ENCODE measurements at places on chromosomes 1 and 21.

GRCh38 chr1:239896569-239896968, 195.1 kb upstream of the FMN2 start:
- no peak for DNase-seq

DNA sequence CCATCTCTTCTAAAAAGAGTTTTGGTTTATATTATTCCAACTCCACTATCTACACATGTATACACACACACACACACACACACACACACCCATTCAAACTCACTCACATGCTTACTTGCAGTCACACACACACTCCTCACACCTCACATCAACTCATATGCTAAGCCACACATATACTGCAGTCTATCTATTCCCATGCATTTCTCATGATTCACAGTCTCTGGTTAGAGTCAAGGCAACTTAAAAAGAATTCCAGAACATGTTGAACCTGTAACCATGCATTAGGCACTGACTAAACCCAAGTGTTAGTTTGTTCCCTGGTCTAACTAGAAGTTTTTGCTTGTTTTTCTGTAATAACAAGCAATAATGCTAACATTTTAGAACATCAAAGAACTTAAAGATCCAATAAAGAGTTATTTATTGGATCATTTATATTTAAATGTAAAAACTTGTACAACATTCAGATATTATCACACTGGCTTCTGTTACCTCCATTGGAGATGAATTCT, 931.1 kb downstream of the PLA2G4A start:
- DNase-seq, result no peak

DNA sequence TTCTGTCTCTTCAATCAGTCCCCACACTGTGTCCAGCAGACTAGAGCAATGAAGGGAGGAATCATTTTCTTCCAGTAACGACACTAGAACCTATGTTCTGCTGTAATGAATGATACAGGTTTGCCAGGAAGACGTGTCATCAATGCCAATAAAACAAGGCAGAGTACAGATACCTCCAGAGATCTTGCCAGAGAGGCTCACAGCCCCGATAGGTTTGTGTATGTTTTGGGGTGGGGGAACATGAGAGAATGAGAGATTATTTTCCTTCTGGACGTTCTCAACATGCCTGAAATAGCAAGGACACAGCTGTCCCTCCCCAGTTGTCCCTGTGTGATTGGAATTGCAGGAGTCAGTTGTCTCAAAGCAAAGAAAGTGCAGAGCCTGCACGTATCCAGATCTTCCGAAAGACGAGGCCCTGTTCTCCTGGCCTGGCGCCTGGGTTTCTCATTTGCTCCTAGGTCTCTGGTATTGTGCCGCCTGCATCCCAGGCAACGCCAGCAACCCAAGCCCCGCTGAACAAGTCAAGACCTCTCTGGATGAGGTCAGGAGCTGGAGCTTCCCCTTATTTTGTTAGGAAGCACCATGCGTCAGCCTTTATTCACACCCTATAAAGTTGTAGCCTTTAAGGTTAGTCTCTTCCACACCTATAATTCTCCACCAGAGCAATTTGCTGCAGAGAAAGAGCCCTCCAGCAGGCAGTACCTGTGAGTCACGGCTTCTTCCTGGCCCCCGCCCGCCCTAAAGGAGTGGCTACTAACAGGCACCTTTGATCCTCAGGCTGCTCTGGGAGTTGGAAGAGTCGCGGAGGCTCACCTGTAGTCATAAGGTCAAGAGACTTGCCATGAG, 130.5 kb downstream of the TOMM20 start:
- DNase-seq, result peak; percentile 45

DNA sequence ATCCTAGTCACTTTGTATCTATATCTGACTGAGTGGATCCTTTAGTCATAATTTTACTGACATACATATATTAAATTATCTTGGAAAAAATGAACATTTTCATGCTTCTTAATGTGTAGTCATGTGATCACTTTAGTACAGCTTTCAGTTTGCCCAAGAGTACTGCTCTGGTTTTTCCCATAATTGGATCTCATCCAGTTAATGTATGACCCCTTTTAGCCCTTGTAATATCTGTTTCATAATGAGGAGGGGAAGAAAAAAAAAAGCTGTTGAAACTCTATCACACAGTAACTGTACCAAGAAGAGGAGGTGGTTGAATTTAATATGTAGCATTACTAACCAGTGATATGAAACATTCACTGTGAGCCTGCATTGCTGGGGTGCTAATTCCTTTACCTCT, 328.7 kb downstream of the PTPRC start:
- no peak for DNase-seq

- DNase-seq, result no peak
These were observed 644.6 kb upstream of the TMPRSS15 start for GRCh38 chr21:19048098-19048672.

DNA sequence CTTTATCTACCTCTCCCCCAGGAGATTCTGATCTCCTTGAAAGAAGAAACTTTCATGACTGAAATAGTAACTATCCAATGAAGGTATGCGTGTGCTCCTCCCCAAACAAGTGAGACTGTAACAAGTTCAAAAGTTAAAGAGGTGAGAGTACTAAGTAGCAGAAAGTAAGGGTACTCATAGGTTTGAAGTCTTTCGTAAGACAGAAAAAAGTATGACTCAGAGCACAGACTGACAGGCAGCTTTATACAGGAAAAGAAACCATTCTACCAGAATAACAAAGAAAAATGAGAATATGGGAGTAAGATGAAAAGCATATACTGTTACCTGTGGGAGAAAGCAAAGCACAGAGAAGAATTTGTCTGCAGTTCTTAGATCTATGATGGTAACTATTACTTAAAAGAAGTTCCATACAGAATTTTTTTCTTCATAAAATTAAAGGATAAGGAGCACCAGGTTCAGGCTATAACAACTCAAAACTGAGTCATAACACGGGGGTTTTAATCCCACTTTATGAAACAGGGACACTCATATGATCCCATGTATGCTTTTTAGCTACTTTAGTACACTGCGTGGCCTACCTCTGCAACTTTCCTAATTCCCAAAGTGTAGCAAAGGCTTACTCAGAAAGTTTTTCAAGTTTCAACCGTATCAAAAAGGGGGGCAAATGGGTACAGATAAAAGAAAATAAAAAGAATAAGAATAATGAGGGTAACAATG, 52.0 kb downstream of the FOXJ3 start:
- DNase-seq, result no peak

DNA sequence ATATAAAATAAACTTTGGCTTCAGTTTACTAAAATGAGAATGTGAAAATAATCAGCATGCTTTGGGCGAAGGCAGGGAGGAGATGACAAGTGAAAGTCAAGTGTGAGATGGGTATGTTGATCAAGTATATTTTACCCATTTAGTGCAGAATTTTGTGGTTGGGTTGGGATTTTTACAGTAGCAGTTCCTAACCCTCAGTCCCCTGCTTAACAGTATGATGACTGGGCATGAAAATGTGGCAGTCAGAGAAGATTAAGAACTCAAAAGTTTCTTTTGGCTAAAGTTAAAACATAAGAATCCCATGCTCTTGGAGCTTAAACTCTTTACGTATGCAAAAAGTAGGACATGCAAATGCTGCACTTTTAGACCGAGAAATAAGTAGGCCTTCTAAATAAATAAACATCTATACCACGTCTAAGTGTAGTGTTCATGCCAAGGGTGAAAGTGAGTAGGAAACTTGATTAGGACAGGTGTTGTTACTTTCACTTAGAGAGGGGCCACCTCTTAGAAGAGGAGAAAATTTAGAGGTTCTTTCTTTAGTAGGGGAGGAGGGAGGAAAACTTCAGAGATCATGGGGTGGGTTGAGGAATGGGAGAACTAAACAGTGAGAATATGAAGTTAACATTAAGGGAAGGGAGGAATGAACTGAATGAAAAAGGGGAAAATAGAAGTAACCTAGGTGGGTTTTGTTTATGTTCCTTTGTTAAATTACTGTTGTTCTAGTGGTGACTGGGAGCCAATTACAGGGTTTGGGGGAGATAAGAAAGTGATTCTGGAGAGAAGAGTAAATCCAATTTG, 127.8 kb downstream of the OSBPL9 start:
- no peak for DNase-seq

DNA sequence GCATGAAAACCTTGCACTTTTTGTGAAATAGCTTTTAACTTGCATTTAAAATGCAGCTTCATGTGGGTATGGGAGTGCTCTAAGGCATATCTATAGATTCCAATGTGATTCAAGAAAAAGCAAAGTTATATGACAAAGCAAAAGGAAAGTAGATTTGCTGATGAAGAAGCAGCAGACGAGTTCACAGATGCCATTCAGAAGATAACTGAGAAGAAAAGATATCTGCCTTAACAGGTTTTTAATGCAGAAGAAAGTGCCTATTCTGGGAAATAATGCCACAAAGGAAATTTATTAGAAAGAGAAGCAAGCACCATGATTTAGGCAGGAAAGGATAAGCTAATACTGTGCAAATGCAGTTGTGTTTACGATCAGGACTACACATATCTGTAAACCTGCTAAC, 68.1 kb downstream of the PHTF1 start:
- no peak for DNase-seq

DNA sequence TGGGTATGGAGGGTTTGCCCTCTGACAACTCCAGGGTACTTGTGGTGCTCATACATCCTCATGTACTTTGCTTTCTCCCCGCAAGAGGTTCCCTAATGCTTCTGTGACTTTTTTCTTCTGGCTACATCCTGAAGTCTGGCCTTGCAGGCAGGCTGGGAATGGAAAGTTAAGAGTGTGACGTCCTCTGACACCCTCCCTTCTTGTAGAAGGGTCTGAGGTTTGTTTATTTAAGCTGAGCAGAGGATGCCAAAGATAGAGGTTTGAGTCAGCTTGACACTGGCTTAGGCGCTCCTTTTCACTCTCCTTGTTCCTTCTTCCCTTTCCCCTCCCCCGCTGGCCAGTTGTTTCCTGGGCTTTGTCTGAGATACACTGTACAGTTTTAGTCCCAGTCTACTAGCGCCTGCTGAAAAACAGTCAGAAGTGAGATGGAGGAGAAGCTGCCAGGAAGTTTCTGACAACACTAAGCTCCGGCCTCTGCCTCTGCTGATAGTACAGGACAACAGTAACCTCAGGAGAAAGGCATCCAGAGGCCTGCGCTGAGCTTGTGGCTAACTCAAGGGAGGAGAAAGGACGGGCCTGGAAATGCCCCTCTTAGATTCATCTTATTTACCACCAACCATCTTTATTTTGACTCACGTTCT, at the start of gene MACF1:
MACF1 (plus strand) TSS at position 255 of the 641 bp plus-strand sequence; CDS start at position 583, 328 bp downstream.
- no peak for DNase-seq

DNA sequence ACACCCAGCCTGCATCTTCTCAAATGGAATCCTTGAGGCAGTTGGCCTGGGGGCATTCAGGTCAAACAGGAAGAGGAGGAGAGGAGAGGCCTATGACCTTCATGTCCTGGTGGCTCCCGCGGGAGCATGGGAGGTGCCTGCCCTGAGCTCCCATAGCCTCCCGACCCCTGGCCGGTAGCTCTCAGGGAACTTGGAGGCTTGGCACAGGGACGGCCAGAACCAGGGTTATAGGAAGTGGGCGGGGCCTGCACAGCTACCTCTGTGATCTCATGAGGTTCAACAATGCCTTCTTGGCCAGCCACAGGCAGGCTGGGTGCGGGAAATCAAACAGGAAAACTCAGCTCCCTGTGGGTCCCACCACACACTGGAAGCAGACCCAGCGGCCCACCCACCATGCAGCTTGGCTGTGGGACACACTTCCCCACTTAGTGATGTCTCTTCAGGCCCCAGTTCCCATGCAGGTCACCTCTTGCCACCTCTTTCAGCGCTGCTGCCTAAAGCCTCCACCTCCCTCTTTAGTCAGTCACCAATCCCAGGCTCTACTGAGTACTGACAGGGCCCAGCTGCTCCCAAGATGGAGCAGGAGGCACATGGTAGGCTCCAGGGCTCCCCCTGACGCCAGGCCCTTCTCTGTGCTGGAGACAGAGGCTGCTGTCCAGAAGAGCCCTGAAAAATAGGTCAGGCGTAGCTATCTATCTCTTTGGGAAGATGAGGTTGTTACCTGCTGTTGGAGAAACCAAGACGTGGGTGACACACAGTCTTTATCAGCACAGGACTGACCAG, at the start of gene SLFNL1:
SLFNL1 (minus strand) TSS at position 200 of the 783 bp plus-strand sequence. CDS start 1,065 bp downstream, outside the sequence.
- peak; percentile 40 for DNase-seq

DNA sequence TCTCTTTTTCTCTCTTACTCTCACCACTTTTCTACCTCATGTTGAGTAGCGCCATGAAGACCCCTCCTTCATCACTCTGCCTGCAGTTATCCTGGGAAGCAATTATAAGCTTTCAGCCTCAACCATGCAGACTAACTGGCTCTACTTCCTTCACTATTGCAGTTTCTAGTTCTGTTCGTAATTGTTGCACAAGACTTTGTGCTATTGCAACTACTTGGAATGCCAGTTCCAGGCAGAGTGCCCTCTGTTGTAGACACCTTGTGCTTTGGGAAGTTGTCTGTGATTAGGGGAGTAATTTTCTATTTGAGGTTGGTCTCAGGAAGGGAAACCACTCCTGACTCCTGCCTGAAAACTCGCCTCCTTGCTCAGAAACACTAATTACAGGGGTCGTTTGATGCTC, 19.4 kb downstream of the PGM1 start:
- no peak for DNase-seq

DNA sequence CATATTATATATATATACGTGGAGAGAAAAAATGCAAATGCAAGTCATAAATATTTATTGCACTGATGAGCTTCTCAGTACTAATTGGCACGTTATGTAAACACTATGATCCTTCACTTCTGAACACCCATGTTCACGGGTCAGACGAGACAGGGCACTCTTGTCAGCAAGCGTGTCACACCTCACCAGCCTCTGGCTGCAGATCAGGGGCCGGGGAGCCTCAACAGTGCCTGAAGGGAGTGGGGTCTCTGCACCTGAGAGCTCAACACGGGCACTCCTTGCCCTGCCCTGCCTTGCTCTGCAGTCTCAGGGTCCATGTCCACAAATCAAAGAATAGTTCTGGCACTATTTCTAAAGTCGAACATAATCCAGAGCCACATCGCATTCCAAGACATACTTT, 409 bp upstream of the HIVEP3 start:
- no peak for DNase-seq

GRCh38 chr1:161864577-161864976, 98.5 kb downstream of the ATF6 start:
- DNase-seq, result no peak

- DNase-seq, result no peak
These were observed 49.1 kb downstream of the COP1 start for GRCh38 chr1:176157995-176158394.

DNA sequence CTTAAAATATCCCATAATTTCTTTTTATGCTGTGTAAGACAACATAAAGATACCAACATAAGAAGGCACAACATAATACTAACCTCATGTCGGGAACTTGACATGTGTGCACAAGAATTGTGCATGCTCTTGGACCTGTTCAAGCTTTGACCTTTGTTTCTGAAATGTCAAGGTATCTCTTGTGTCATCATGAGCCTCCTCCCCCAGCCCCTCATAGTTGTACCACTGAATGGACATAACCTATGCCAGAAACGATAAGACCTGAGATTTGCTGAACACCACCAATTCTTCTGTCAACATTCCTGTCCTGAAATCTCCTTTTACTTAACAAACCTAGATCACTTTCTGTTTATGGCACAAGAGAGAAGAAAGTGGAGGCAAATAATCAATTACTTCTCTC, 29.4 kb upstream of the PROX1 start:
- no peak for DNase-seq

GRCh38 chr21:39575775-39576174, 37.0 kb upstream of the B3GALT5 start:
- DNase-seq, result no peak

All from BE2C (cell line).